A172 (cell line): ENCODE measurements at places on chromosomes 13 and 19. TPM values are rescaled to one million over a fixed set of nuclear protein-coding genes. Genes with fewer than 3 reads are reported as not detected.
A peak's percentile ranks its signal among the peaks of the same experiment; 100 is the strongest.

- DNase-seq, result no peak
Measured at GRCh38 chr13:109673477-109673876, 112.9 kb downstream of the IRS2 start.

DNA sequence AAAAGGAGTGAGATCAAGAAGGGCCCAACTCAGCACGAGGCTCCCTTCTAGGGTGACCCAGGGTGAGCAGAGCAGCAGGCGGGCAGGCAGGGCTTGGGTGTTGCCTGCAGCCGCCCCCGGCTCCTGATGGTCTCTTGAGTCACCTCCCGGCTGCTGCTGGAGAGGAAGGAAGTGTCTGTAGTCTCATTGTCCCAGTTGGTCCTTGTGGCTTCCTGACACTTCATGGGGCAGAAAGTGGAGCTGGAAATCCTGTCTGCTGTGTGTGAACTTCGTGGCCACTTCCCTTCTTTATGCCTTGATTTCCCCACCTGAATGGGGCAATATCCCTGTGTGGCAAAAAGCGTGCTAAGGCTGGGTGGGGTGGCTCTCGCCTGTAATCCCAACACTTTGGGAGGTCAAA, 2.5 kb downstream of the MAP1S start:
- DNase-seq, result peak; percentile 64

The B3GLCT gene
- total RNA-seq, result 16.7 and 20.0 TPM in 2 replicates

The IGLON5 gene
- total RNA-seq, result not detected in 2 replicates

GRCh38 chr19:14889994-14890642, 4.2 kb upstream of the OR7A17 start:
- DNase-seq, result no peak

The CALR3 gene
- not detected in 2 replicates for total RNA-seq

The NAPSA gene
- total RNA-seq, result 0.07 and 0.16 TPM in 2 replicates
